ENCODE measurements at places on chromosomes 2 and 18. TPM values are rescaled to one million over a fixed set of nuclear protein-coding genes. Genes with fewer than 3 reads are reported as not detected.

LGALSL gene
- 17.3 TPM for total RNA-seq

GRCh38 chr2:239822146-239822831 lies 202.9 kb downstream of the NDUFA10 start:
- no peak overlapping the region for H3K4me3 ChIP-seq
- DNase-seq = no peak
- no peaks in the 10 kb centered on the region for H3K36me3 ChIP-seq

NT5DC4 gene
- total RNA-seq = not detected

- H3K4me3 ChIP-seq = no peak overlapping the region
- H3K27me3 ChIP-seq = no peaks in the 10 kb centered on the region
These were observed 376.3 kb downstream of the GPD2 start for GRCh38 chr2:156812496-156812895.

ALLC gene
- total RNA-seq = not detected

UCN gene
- total RNA-seq = 1.4 TPM

GRCh38 chr2:158688721-158689120 lies 106.4 kb upstream of the DAPL1 start:
- no peaks in the 10 kb centered on the region for H3K36me3 ChIP-seq
- H3K4me1 ChIP-seq = no peaks in the 10 kb centered on the region
- no peak overlapping the region for H3K4me3 ChIP-seq
- DNase-seq = no peak
- H3K27me3 ChIP-seq = no peaks in the 10 kb centered on the region
- H3K27ac ChIP-seq = no peak overlapping the region

DNA sequence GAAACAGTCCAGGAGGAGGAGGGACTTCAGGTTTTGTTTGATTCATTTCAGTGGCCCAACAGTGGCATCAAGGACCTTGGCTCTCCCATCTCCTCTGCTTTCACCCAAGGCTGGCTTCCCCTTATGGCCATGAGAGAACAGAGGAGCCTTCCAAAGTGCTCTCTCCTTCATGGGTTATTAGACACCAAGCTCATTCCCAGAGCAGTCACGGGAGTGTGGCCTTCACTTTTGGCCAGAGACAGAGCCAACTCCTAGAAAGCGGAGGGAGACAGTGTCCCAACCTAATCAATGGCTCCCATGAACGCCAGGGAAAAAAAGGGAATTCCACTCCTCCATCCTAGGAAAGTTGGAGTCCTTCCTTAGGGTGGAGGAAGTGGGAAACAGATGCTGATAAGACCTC lies 871 bp upstream of the DUSP28 start:
- H3K36me3 ChIP-seq = no peaks in the 10 kb centered on the region
- DNase-seq = no peak
- no peak overlapping the region for H3K27ac ChIP-seq
- H3K4me1 ChIP-seq = no peaks in the 10 kb centered on the region

GRCh38 chr2:104595576-104595975 lies 258.3 kb upstream of the POU3F3 start:
- no peak overlapping the region for H3K27ac ChIP-seq
- H3K4me1 ChIP-seq = no peaks in the 10 kb centered on the region
- H3K27me3 ChIP-seq = no peaks in the 10 kb centered on the region

DNA sequence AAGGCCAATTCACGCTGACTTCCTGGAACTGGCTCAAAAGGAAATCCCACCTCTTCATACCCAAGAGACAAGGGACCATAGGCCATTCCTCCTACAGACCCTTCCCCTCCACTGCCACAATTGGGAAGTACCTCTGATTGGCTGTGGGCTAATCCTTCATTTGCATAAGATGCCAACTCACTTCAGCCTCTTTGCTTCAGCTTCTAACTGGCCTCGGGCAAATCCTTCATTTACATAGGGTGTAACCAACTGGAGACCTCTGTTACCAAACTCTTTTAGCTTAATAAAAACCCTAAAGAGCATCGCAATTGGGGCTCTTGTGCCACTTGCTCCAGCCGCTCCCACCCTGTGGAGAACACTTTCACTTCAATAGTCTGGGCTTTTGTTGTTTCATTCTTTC lies 38.2 kb downstream of the MC2R start:
- H3K4me3 ChIP-seq = no peak overlapping the region
- DNase-seq = no peak
- no peaks in the 10 kb centered on the region for H3K36me3 ChIP-seq
- H3K4me1 ChIP-seq = no peaks in the 10 kb centered on the region

DNA sequence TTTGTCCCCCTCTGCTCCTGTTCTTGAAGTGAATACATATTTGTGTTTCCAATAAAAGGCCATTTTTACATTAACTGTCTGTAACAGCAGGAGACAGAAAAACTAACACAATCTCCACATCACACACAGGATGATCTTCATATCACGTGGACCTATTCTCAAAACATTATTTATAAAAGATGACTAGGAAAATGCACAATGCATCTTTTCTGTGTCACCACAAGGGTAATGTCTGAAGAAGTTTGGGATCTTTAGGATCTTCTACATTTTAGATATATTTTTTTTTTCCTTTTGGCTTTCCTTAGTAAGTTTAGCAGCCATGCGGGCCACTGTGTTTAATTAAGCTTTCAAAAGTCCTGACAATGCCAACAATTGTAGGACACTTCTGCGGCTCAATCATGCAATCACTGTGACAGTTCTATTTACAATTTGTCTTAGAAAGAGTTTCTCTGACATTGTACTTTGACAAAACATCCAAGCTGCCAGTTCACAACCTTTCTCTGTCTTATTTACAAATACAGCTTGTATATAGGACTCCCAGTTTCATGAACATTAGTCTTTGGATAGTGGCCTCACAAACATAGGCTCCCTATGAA lies 12.3 kb downstream of the BCL11A start:
- no peaks in the 10 kb centered on the region for H3K36me3 ChIP-seq
- DNase-seq = no peak
- H3K4me3 ChIP-seq = no peak overlapping the region
- no peak overlapping the region for H3K27ac ChIP-seq
- no peaks in the 10 kb centered on the region for H3K27me3 ChIP-seq

Data from kidney (tissue), 22 donors.